Mesothelial cell of epicardium (in vitro differentiated cells): ENCODE measurements at places on chromosomes 3 and 15.

DNA sequence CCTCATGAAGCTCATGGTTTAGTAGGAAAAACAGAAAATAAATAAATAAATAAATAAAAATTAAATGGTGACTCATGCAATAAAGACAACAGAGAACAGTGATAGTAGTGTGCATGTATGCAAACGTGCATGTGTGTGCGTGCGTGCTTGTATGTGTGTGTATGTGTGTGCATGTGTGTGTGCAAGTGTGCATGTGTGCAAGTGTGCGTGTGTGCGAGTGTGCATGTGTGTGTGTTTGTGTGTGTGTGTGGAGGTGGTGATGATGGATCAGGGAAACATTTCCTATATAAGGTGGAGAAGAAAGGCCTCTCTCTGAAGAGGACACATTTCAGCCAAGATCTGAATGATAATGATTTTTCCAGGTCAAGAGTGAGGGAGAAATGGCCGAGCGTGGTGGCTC is 47.2 kb downstream of the CACNA2D3 start:
- no peak for DNase-seq

- no peak for DNase-seq
Measured at GRCh38 chr15:24857763-24858162, 97.0 kb upstream of the SNRPN start.

DNA sequence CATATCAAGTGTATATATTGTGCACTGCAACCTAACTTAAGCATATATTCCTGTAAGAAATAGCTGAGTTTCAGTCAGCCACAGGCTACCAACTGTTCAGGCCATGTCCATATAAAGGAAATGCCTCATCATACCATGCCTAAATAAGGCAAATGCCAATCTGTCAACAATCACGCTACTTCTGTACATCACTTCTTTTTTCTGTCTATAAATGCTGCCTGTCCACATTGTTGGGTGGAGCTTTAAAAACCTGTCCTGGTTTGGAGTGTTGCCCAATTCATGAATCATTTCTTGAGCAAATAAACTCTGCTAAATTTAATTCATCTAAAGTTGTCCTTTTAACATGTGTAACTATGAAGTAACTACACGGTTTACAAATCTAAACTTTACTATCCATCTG is 1091.9 kb downstream of the NSUN3 start:
- DNase-seq = no peak

- no peak for DNase-seq
Measured at GRCh38 chr3:60316121-60316797, 935.0 kb downstream of the FHIT start.

DNA sequence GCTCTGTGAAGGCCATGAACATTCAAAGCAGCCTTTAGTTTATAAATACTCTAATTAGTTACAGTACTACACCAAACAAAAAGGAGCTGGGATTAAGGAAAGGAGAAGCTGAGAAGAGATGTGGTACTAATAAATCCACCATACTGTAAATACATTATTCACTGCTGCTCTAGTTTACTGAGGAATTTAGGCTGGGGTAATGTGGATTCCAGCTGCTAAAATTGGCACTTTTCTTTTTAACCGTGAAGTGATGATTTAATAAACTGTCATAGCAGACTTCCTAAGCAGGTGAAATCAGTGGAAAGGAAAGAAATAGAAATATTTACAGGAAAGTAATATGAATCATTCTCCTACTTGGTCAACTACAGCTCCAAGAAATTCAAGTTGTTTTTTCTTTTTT is 88.7 kb downstream of the TFG start:
- DNase-seq = no peak

- DNase-seq = no peak
Measured at GRCh38 chr3:9909221-9910013, 6.8 kb downstream of the IL17RE start.

DNA sequence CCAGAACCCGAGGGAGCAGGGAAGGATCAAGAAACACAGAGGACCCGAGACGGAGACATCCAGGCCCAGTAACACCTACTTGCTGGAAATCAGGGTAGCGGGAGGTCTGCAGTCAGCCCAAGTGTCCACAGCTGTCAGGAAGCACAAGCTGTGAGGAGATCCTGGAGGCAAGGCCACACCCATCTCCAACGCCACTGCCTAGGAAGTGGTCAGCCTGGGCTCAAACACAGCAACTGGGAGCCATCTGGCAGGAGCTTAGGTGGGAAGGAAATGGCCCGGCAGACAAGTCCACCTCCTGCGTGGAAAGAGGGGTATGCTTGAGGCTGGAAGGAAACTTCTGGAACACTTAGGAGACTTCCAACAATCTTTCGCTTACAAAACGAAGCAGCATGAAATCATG is 407.1 kb downstream of the VPS13C start:
- no peak for DNase-seq

DNA sequence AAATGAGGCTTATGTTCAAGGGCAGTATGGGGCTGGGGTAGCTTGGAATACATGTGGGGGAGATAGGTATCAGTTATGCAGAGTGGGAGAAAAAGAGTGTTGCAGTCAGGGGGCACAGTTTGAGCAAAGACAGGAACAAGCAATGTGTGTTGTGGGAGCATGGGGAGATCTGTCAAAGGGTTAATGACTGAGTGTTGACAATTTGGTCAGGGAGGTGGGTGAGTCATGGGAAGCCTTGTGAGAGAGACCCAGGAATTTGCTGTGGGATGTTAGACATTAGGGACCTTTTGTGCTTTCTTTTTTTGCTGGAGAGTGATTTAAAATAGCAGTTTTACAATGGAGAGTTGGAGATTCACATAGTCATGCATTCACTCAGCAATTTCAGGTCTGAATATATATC is 221.6 kb upstream of the NR2E3 start:
- no peak for DNase-seq

DNA sequence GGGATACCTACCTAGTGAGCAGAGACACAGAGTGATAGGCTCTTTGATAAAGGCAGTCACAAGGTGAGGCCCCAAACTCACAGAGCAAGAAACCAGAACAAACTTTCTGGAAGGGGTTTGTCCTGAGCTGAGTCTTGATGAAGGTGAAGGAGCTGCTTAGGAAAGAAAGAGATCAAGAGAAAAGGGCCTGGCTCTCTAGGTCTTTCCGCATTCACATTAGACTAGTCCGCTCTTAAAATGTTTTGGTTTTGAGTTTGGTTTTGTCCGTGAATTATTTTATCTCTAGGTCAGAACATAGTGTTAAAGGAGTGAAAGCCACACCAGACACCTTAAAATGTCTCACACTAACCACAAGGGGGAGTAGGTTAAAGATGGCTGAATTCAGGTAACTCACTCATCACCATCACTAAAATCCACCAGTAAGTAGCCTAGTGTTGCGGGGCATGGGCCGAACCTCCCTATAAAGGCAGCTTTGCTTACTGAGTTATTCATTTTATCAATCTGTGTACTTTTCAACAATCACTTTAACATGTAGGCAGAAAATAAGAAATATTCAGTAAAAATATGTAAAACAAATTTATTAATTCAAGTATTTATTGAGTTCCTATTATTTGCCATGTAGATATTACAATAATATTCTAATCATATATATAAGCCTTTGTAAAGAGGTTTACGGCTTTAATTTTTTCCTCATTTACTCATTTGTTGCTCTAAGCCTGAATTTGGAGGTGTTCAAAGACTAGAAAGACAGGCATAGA is 121.5 kb upstream of the TSC22D2 start:
- DNase-seq = no peak

DNA sequence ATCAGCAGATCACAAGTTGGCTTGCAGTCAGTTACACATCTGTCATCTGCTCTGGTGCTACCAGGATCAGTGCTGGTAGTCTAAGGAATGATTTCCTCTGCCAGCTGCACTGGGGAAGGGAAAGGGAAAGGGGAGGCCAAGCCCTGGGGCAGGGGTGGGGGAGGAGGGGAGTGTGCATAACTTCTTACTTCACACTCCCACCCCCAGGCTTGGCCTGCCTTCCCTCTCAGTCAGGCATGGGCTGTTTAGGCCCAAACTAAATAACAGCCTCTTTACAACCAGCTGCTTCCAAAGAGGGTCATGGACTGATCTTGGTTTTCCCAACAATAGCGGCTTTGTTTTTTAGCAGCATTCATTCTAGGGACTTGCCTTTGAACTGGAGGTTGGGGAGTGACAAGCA is 86.1 kb upstream of the PSMD6 start:
- no peak for DNase-seq

DNA sequence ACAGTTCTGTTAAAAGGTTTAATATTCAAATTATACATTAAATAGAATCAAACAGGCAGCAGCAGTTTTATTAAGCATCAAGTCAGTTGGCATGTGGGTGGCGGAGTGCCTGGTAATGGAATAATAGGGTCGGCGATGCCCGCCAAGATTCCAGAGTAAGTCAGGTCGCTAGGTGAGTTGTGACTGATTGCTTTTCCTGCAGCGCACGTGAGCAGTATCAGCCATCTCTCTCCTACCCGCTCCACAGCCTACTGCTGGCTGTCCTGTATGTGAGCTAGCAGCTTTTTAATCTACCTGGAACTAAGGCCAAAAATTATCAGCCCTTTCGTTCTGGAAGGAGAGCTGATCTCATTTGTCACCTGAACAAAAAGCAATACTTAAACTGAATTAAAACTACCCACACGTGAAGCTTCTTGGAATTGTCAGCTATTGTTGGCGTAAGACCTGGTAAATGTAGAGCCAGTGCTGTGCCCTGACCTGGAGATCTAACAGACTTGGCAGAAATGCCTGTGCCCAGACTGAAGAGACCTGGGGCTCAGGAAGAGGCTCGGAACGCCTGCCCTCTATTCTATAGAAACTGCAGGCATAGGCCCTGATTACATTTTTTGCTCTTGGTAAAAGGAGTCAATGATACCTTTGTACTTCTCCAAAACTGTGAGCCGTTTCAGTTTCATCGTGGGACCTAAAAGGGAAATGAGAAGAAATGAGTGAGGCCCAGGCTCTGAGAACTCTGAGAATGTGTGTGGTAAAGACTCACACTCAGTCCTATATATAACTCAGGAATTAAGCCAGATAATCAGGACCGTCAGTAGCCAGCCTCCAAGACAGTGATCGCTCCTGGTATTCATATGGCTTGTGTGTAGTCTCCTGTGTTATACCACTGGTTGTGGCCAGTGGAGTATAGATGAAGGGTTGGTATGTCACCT is 21.9 kb downstream of the IDH3A start:
- DNase-seq = no peak

DNA sequence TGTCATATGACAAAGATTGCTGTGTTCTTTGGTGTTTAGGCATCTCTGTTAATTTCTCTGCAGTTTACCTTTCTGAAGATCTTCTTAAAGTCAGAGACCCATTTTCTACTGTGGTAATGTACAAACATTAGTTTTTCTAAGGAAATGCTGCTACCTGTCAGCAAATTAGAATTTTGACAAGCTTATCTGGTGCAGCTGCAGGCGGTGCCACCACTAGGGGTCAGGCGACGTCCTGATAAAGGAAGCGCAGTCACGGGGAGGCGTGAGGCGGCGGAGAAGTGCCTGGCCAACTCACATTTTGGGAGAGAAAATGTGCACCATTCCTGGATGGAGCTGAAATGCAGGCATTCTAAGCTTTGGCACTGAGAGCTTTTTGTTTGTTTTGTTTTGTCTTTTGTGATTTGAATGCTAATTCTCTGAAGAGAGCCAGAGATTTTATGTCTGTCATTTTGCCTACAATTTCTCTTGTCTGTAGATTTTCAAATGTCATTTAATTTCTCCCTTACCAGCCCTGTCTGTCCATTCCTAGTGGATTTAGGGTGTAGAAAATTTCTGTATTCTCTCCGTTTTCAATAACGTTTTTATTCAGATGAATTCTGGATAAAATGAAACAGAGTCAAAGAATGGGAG is 24.9 kb upstream of the SIAH2 start:
- peak; percentile 63 for DNase-seq

- DNase-seq = no peak
Measured at GRCh38 chr3:128269006-128269775, 115.9 kb downstream of the EEFSEC start.
